ENCODE measurements at places on chromosomes 3 and 15. TPM values are rescaled to one million over a fixed set of nuclear protein-coding genes. Genes with fewer than 3 reads are reported as not detected.

- no peak for DNase-seq
Observed at GRCh38 chr15:76159282-76159681, 99.5 kb downstream of the TMEM266 start.

GRCh38 chr15:66098022-66098363 lies 155.6 kb downstream of the MEGF11 start:
- DNase-seq, result no peak

Gene CCDC174
- 18.2 TPM for total RNA-seq

DNA sequence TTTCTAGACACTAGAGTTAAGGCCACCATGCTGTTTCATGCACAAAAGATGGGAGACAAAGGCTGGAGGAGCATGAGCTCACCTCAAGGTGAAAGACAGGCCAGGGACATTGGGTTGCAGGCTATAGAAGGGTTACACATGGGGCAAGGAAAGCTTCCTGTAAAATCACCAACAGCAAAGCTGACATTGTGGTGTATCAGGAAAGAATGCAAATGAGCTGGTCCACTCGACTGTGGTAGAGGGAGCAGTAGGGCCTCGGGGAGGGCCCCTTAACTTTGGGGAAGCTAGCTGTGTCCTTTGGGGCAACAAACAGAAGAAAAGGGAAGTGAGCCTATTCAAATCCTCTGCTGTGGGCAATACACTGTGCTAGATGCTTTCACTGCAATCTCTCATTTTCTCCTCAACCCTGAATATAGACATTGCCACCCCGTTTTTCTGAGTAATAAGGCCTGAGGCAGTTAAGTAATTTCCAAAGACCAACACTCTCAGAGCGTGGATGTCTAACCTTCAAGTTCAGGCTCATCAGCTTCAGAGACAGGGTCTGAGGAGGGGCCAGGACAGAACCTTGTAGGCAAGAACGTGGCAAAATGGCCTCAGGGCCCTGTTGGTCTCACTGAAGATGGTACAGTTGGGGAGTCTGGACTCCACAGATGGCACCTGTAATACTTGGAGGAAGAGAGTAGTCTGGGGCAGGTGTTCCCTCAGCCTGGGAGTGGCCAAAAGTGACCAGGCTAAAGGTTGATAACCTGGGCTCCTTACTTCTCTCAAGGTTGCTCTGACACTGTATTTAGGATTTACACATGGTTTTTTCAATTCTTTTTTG lies 24.1 kb downstream of the CX3CR1 start:
- DNase-seq, result peak; percentile 49

DNA sequence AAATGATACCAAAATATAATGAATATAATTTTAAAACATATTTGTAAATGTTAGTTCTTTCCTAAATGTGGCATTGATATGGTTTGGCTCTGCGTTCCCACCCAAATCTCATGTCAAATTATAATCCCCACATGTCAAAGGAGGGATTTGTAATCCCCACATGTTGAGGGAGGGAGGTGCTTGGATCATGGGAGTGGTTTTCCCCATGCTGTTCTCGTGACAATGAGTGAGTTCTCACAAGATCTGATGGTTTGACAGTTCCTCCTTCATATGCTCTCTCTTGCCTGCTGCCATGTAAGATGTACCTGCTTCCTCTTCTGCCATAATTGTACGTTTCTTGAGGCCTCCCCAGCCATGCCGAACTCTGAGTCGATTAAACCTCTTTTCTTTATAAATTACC lies 12.0 kb downstream of the CGGBP1 start:
- no peak for DNase-seq

DNA sequence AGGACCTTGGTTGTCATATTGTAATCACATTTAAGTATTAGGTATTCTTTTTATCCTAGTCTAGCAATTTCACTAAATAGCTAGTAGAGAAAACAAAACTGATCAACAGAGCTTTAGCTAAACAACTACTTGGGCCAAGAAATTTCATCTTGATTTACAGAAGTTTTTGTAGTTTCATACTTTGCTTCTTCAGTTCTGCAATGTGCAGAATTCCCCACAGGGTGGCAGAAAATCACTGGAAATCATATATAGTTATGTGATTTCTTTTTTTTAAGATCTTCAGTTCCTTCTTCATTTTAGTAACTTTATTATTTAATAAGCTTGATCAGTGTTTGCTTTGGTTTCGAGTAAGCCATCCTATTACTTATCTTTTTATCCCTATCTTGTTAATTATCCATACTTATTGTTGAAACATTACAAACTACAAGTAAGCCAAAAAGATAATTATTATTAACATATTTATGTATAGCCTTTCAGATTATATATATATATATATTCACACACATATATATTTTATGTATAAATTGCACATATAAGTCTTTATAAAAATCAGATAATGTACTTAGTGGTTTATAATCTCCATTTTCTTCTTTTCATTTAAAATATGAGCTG lies 2.2 kb upstream of the BNIP2 start:
- peak; percentile 66 for DNase-seq

- DNase-seq, result no peak
Observed at GRCh38 chr15:61367953-61368352, 138.9 kb upstream of the RORA start.

- DNase-seq, result no peak
Observed at GRCh38 chr3:73665286-73665685, 40.5 kb upstream of the PDZRN3 start.

DNA sequence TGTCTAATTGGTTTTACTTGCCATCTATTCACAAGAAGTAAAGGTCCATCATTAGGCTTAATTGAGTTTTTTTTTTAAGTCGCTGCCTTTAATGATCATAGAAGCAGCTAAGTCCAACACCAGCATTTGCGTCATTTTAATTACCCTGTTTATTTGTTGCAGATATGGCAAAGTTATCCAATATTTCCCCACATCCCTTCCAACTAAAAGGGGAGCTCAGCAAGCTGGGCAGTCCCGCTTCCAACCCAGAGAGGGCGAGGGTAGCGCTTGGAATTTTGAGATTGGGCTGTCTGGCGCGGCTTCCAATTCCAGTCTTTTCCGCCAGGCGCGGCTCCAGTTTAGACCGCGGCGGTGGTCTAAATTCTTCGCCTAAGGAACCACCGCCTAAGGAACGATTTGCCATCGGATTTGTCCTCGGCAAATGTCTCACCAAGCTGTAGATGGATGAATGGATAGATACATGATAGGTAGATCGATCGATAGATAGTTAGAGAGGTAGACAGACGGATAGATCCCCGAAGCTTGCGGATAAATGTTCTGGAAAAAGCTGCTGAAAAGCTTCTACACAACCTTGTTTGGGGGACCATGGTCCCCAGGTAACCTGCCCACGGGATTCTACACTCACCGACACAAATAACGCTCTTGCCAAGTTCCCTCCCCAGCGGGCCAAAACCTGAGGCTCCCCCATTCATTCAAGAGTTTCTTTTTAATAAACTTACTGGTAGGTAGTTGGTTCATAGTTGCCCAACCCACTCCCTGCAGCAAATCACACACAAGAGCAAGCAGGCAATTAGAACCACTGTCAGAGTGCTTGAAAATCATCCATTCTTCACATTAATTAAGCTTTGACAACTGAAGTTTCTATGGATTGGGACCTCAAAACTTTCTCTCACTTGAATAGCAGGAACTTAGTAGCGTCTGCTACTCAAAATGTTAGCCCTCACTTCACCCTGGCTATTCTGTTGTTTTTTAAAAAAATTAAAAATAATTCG lies 49.1 kb downstream of the ZIC4 start:
- DNase-seq, result no peak

Gene RARB
- total RNA-seq, result not detected

DNA sequence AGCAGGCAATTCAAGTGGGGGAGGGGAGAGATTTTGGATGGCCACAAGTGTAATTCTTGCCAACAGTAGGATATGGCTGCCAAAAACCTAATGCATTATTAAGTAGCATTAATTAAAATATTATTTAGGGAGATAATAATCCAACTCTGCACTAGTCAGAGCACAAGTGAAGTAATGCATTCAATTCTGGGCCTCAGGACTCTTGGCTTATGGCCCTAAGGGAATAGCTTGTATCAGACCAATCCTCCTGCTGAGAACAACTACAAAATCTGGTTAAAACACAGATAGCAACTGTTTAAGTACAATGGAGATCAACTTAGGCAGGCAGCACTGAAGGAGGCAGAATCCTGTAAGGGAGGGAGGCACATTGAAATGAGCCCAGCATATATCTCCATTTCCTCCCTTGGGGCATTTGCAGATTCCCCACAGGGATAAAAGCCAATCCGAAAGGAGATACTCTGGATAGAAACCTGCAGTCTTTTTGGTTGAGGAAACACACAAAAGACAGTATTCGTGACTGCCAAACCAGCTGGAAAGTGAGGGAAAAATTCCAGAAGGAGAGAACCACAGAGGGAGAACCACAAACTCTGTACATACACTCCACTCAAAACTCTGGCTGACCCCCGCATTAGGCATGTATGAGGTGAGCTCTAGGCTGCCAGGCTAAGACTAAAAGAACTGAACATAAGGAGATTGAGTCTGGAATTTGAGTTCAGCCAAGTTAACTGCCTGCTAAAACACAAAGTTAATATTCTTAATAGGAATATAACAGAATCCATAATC lies 57.4 kb downstream of the ETFA start:
- DNase-seq, result no peak

DNA sequence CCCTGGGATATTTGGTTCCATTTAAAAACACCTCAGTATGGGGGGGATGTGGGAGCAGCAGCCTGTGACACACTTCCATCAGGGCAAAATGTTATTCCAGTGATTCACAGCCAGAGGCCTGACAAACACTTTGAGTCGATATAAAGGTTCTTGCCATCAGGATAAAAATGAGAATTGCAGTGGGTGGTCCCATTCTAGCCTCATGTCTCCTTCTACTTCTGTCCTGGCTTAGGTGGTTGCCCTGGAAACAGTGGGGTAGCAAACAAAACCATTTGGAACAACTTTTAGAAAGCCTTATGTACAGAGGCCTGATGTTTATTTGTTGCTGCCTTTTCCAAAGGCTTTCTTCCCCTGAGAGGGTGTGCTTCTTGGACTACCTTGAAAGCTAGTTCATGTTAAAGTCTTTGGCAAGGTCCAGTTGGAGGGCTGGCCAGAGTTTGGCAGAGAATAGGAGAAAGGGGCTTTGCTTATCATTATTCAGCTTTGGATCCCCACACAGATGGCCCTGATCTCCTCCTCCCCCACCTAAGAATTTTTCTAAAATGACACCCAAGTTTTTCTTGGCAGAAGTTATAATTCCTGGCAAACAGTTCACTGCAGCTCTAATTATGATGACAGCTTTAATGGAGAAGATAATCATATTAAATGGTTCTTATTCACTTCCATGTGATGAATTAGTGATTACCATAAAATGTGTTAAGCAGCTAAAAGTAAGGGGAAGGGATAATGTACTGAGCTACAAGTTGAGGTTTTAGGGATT lies 84.2 kb upstream of the ZNF280D start:
- no peak for DNase-seq

- DNase-seq, result no peak
Observed at GRCh38 chr15:26562336-26562735, 210.5 kb downstream of the GABRB3 start.

Data from activated CD4-positive, alpha-beta T cell treated with anti-CD3 and anti-CD28 coated beads for 36 hours (primary cell).